Subcutaneous preadipocyte (primary cell): ENCODE measurements at places on chromosomes 12 and 14. TPM values are rescaled to one million over a fixed set of nuclear protein-coding genes. Genes with fewer than 3 reads are reported as not detected.

The PTPN6 gene
- total RNA-seq: not detected in 2 replicates

The PRPF39 gene
- 23.9 and 30.1 TPM in 2 replicates for total RNA-seq

The HOXC13 gene
- not detected in 2 replicates for total RNA-seq

The NPAS3 gene
- 0.98 and 1.5 TPM in 2 replicates for total RNA-seq

The GSKIP gene
- total RNA-seq: 21.3 and 24.6 TPM in 2 replicates

The PRPH gene
- total RNA-seq: not detected in 2 replicates

The KRT71 gene
- not detected in 2 replicates for total RNA-seq

The TMTC2 gene
- 2.6 and 3.3 TPM in 2 replicates for total RNA-seq

The CDK2 gene
- total RNA-seq: 19.1 and 45.5 TPM in 2 replicates

The RTL1 gene
- not detected in 2 replicates for total RNA-seq

The WNT5B gene
- total RNA-seq: 56.6 and 76.4 TPM in 2 replicates

The GCN1 gene
- 153 and 177 TPM in 2 replicates for total RNA-seq

The ESRRB gene
- 0.37 TPM in 1 of 2 replicates, not detected in the other for total RNA-seq

The HSPA2 gene
- total RNA-seq: 0.73 and 1.2 TPM in 2 replicates

The SLC41A2 gene
- total RNA-seq: 11.7 and 14.7 TPM in 2 replicates
